ENCODE measurements at places on chromosomes 13 and 19.

- no peak for DNase-seq
Observed at GRCh38 chr13:66219506-66219905, 1010.6 kb downstream of the PCDH9 start.

DNA sequence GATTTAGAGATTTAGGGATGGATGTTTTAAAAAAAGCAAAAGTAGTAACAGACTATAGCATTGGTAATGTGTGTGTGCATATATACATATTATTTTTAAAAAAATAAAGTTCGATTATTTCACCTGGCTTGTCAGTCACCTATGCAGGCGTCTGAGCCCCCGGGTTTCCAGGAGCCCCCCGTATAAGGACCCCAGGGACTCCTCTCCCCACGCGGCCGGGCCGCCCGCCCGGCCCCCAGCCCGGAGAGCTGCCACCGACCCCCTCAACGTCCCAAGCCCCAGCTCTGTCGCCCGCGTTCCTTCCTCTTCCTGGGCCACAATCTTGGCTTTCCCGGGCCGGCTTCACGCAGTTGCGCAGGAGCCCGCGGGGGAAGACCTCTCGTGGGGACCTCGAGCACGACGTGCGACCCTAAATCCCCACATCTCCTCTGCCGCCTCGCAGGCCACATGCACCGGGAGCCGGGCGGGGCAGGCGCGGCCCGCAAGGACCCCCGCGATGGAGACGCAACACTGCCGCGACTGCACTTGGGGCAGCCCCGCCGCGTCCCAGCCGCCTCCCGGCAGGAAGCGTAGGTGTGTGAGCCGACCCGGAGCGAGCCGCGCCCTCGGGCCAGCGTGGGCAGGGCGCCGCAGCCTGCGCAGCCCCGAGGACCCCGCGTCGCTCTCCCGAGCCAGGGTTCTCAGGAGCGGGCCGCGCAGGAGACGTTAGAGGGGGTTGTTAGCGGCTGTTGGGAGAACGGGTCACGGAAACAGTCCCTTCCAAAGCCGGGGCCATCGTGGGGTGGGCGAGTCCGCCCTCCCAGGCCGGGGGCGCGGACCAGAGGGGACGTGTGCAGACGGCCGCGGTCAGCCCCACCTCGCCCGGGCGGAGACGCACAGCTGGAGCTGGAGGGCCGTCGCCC lies 840 bp upstream of the CCNA1 start:
- no peak for DNase-seq

GRCh38 chr19:35138305-35138892 lies at the start of gene FXYD1:
TSS of gene FXYD1 (plus strand) at chr19:35138824. CDS start at chr19:35140080, 1,256 bp downstream.
- no peak for DNase-seq

- DNase-seq, result peak; percentile 76
Observed at GRCh38 chr19:11535792-11536595, 2.7 kb upstream of the CNN1 start.

GRCh38 chr13:51538591-51539179 lies 45.6 kb upstream of the WDFY2 start:
- no peak for DNase-seq

DNA sequence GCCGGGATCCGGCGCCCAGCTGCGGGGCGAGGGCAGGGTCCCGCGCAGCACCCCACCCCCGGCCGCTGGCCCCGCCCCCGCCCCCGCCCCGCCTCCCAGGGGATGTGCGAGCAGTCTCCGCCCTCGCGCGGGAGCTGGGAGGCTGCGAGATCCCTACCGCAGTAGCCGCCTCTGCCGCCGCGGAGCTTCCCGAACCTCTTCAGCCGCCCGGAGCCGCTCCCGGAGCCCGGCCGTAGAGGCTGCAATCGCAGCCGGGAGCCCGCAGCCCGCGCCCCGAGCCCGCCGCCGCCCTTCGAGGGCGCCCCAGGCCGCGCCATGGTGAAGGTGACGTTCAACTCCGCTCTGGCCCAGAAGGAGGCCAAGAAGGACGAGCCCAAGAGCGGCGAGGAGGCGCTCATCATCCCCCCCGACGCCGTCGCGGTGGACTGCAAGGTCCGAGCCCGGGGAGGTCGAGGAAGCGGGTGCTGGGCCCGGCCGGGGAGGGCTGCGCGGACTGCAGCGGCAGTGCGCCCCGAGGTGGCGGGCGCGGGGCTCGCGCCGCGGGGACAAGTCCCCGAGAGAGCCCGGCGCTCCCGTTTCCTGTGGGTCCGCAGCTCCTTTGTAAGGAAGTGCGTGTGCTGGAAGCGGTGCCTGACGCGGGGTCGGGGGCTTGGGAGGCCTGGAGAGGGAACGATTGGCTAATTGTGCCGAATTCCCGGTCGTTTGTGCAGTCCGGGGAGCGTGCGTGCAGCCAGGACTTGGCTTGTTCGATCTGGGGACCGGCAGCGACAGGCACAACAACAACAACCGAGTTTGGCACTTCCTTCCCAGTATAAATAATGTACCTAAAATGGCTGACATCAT lies at the start of gene ITM2B:
Gene ITM2B, plus strand, starts transcription at position 161 of the 843 bp plus-strand sequence. Its CDS starts 155 bp downstream, at position 316.
- DNase-seq, result peak; percentile 74

DNA sequence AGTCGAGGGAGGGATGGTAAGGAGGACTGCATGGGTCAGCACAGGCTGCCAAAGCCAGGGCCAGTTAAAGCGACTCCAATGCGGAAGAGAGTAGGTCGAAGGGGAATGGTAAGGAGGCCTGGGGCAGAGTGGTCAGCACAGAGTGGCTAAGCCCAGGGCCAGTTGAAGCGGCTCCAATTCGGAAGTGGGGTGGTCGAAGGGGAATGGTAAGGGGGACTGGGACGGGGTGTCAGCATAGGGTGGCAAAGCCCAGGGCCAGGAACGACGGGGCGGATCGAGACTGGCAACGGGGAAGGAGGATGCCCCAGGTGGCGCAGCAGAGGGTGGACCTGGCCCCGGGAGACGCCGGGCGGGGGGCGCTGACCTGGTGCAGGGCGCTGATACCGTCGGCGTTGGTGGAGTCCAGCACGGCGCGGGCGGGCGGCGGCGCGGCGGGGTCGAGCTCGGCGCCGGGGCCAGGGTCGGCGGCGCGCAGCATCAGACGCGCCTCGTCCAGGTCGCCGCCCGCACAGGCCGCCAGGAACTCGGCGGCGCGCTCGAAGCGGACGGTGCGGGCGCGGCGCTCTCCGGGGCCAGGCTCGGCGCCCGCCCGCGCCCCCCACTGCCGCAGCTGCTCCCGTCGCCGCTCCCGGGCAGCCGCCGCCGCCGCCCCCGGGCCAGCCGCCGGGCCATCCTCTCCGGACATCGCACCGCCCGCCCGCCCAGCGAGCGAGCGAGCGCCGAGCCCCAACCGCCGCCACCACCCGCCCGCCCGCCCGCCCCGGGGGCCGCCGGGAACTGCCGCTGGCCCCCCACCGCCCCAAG lies at the start of gene PPP1R12C:
Gene PPP1R12C, minus strand, starts transcription at position 779 of the 804 bp plus-strand sequence. Its CDS starts 94 bp downstream, at position 685.
- no peak for DNase-seq

DNA sequence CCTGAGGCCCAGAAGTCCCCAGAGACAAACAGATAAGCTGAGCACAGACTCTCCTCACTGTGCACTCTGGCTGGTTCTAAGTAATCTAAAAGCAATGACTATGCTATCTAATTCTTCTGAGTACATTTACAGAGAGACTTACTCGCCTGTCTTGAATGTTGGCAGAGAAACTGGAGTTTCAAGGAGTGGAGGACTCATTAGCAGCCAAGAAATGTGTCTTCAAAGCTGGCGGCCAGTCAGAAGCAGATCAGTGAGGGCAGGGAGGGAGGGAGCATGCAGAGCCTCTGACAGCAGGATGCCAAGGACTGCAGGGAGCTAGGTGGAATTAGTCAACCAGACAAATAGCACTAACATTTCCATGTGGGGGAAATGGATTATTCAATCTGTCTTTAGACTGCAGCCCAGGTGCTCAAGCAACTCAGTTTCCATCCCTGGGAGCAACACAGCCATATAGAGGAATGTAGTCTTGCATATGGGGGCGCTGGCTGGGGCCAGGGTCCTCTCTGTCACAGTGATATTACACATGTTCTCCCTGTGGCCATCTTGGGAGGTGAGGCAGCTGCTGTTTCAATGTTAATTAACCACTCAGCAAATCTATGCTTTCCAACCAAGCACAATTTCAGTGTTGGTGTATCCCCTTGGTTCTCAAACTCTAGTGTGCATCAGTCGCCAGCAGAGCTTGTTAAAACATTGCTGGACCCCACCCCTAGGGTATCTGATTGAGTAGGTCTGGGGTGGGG lies 97.9 kb downstream of the CCNA1 start:
- no peak for DNase-seq

GRCh38 chr19:17323300-17323963 lies 11.2 kb downstream of the ANO8 start:
- DNase-seq, result no peak

DNA sequence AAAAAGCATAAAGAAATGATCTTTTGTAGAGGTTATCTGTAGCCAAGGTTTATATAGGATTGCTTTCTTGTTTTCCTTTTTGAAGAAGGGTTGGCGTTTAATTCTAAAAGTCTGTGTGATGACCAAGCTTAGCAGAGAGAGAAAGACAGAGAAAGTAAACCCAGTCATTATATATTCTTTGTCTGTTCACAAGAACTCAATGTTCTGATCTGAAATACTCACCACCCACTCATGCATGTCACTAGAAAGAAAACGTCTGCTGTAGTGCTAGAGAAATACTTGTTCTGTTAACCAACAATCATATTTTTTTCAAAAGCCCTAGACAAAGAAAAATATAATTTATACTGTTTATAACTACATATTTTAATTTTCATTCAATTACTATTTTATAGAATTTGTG lies 173.7 kb upstream of the SLITRK5 start:
- DNase-seq, result no peak

DNA sequence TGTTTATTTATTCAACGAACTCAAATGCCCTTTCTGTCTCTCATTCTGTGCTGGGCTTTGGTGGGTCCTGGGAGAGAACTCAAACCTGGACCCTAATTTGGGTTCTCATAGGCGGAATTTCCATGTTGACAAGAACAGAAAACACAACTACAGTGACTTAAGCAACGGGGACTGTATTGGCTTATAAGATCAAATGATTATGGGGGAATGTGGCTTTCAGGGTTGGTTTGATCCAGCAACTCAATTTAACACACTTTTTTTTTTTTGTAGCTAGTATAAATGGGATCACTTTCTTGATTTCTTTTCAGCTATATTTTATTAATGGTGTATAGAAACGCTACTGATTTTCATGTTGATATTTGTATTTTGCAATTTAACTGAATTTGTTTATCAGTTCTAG lies 9.9 kb downstream of the FCHO1 start:
- no peak for DNase-seq

DNA sequence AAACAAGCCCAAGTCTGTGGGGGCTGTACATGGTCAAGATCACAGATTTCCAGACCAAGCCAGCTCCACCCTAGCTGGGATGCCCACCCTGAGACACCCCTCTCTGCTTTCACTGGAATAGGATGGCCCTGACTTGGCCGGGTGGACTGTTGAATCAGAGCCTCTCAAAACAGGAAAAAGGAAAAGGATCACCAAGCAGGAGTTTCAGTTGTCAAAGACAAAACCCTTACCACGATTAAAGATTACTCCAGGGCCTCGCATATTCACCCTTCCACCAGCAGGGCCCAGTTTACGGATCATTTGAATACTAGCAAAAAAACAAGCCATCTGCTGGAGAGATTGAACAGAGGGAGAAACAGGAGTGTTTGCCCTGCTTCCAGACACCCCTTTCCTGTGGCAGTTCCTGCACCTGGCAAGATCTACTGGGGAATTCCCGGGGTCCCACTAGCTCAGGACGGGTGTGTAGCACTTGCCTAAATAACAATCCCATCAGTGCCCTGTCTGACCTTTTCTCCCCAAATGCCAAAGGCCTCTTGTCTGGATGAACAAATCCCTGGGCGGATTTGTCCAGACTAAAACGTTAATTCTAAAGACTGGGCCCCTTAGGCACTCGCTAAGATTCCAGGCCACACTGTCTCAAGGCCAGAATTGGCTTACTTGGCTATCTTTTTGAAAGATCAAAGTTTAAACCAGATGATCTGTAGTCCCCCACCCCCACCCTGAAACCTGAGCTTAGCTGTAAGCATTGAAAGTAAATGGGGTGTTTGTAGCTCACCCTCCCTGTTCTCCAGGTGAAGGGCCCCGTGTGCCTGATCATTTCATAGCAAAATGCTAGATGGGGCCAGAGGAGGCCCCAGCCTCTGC lies 38.4 kb downstream of the ACTN4 start:
- no peak for DNase-seq

DNA sequence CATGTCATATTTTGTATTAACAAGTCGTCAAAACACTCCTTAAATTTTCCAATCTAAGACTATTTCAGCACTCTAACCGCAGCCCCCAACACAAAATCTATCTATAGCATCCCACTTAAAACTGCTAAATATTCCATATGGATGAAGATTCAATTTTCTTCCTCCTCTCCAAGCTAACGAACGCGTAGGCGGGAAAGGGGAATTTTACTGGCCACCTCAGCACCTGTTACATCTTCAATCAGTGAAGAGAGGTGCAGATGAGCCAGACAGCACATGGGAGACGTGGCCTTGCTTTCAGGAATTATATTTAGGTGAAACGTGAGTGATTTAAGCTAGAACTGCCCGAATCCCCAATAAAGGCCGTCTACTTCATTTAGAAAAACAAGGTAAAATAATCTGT lies 1.1 kb downstream of the RBM26 start:
- DNase-seq, result no peak

DNA sequence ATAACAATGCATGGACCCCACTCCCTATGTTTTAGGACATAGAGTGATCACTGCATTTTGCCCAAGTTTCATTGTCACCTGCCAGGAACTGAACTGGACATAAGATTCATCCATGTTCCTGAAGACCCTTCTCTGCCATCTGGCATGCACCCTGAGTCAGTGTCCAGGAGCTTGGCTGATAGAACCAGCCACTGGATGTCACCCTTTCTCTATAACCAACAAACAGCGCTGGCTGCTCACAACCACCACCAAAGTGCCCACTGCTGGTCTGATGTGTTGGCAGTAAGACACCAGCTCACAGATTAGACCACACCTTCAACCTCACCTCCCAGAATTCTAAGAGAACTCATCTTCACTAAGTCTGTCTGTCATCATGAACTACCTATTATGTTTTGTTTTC lies 333.4 kb downstream of the ITGBL1 start:
- no peak for DNase-seq

GRCh38 chr13:60078226-60078625 lies 85.5 kb downstream of the DIAPH3 start:
- DNase-seq, result no peak
